ENCODE measurements at places on chromosomes 5 and 9. TPM values are rescaled to one million over a fixed set of nuclear protein-coding genes. Genes with fewer than 3 reads are reported as not detected.

GRCh38 chr5:174724484-174725260, at the start of gene MSX2:
MSX2 (plus strand) TSS chr5:174724582; CDS start chr5:174724660, 78 bp downstream.
- peak; percentile 38 for DNase-seq

- no peak for DNase-seq
These were observed 994 bp downstream of the POLE3 start for GRCh38 chr9:113409481-113409880.

The BHMT2 gene
- total RNA-seq = 63.4 TPM

- DNase-seq = no peak
These were observed 108.9 kb upstream of the CHD1 start for GRCh38 chr5:99037668-99038067.

The SGCD gene
- total RNA-seq = 17.8 TPM

- DNase-seq = no peak
These were observed 56.8 kb upstream of the KCNMB1 start for GRCh38 chr5:170445936-170446335.

The STKLD1 gene
- total RNA-seq = 1.0 TPM

DNA sequence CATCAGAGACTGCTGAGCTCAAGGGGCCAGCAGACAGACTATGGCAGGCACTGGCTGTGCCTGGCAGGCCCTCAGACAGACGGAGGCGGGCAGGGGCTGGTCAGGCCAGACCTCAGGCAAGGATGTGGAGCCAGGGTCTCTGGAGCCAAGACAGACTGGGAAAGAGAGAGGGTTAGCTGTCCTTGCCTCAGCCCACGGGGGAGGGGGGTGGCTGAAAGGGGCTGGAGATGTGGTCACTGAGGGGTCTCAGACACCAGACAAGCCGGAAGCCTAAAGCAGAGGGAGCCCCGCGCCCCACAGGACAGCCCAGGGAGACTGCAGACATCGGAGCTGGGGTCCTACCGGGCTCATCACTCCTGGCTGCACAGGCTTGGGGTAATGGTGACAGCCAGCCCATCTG, 141.2 kb upstream of the FOXD4L5 start:
- DNase-seq = no peak

DNA sequence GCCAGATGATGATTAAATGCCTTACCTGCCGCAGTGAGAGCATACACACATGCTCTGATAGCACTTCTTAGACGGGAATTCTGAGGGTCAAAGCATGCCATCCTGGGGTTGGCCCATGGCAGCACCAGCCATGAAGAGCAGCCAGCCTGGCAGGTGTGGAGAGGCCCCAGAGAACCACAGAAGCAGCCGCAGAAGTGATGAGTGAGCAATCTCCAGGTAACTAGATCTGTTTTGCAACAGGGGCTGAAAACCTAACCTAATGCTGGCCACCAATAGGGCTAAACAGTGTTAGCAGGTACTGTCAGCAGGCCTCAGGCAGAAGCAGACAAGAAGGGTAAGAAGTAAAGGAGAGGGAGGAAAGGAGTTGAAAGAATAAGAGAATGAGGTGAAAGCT, 33.5 kb upstream of the HOMER1 start:
- no peak for DNase-seq

GRCh38 chr5:164578911-164579310, 1073.5 kb downstream of the MAT2B start:
- DNase-seq = no peak

DNA sequence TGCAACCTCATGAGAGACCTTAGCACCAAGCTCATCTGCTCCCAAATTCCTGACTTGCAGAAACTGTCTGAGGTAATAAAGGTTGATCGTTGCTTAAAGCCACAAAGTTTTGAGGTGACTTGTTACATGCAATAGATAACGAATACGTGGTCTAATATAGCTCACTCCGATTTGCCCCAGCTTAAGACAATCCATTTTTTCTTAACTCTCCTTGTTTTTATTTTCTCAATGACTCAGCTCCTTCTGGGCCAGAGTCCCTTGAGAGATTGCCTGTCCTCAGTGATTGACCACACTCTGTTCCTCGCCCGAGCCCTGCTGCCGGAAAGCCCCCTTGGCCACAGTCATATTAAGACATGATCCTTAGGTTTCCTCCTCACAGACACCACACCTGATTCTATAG, 63.7 kb upstream of the FANCC start:
- no peak for DNase-seq

DNA sequence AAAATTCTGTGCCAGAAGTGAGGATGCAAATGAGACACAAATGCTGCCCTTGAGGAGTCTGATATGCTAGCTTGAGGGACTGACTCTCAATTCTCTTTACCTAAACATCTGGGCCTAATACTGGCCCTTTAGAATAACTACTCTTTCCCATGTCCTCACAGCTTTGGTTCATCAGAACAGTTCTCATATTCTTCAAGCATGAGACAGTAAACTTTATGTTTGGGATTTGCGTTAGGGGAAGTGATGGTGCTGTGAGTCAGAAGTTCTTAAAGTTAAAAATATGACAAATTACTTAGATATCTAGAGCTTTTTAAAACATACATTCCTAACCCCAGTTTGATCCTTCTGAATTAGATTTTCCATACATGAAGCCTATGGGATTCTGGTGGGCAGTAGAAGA, 665.0 kb upstream of the RGMB start:
- DNase-seq = no peak

The FYB1 gene
- 25.1 TPM for total RNA-seq

DNA sequence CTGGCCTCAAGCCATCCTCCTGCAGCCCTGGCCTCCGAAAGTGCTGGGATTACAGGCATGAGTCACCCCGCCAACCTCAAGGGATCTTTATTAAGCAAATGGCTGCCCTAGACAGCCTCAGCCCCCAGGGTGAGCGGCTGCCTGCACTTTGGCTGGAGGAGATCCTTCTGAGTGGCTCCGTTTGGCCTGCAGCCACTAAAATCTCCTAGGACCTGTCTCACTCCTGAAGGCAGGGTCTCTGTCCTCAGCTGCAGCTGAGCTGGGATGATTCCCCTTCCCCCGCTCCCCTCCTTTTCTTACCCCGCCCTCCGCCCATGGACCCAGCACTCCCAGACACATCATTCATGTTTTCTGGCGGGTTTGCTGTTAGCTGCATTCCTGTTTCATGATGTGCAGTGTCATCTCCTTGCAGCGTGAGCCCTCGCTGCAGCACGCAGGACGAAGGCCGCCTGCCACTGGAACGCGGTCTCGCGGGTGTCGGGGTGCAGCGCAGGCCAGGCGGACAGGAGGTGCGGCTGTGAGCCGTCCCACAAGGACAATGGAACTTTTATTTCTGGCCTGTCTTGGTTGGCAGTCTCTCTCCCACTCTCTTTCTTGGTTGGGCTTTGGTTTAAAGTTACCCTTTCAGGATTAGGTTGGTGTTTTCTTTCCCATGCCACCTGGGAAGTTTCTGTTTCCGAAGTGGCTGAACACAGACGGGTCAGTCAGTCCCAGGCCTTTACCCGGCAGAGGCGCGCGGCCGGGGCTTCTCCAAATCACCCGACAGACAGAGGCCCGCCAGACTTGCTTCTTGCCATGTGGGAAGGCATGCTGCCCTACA, 137.1 kb downstream of the FOXD1 start:
- DNase-seq = peak; percentile 49

DNA sequence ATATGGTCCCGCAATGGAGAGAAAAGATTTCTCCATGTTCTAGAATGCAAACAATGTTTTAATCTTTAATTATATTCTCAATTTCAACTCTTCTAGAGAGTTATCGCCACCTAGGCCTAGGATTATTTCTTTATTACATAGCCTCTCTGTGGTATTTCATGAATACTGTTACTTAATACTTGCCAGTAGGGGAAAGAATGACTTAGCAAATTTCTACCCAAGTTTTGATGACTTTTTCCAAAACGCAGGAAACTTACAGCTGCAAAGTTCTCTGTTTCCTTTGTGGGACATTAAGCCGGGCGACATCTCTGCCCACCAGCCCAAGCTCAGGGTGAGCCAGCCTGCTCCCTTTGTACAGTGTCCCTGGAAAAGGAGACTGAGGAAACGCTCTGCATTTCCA, 73.8 kb downstream of the MED27 start:
- no peak for DNase-seq

The CSF2 gene
- not detected for total RNA-seq

DNA sequence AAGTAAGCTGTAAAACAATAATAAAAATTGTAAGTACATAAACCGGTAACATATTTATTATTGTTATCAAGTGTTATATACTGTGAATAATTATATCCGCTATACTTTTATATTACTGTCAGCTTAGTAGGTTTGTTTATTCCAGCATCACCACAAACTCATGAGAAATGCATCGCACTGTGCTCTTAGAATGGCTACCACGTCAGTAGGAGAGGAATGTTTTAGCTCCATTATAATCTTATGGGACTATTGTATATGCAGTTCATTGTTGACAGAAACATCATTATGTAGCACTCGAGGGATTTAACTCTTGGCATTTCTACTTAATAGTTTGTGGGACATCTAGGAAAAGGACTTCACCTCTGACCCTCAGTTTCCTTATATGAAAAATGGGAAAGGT, 16.4 kb downstream of the SLC12A2 start:
- DNase-seq = no peak

- no peak for DNase-seq
These were observed 92.7 kb downstream of the LHFPL2 start for GRCh38 chr5:78555870-78556269.

GRCh38 chr5:139027150-139027549, 152.0 kb upstream of the LRRTM2 start:
- DNase-seq = no peak

DNA sequence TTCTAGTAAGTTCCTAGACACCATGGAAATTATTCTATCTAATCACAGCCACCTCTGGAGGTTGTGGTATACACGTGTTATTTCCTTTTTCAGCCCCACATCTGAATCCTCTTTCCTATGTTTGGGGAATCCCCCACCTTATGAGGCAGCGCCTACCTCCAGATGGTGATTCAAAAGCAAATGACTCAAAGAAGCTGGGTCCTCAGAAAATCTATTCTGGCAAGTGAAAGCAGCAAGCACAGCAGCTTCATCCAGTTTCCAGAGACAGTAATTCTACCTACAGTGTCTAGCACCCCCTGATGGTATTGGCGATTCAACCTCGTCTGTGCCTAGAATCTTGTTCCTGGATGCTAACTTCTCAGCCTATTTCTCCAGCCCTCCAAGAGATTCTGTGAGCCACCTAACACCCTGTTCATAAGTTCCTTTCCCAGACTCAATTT, 43.0 kb downstream of the STRBP start:
- DNase-seq = no peak

GRCh38 chr5:9202636-9203035, 343.2 kb downstream of the SEMA5A start:
- DNase-seq = no peak

The ENC1 gene
- total RNA-seq = 4.0 TPM

The GABBR2 gene
- 0.20 TPM for total RNA-seq

DNA sequence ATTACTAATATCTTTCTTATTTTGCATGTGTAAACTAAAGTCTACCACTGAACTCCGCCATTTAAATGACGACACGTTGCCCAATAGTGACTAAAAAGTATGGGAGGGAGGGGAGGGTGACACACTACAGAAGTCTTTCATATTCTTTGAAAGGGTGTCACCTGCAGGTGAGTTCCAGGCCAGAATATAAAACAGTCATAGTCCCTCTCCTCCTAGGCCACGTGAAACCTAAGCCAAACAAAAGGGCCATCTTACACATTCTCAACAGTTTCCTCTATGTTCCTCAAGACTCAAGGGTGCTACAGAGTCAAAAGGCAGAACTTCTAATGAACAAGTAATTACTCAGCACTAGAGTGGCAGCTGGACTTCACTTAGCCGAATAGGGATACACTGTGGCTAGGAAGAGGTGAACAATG, 6.4 kb downstream of the CEMIP2 start:
- DNase-seq = no peak

GRCh38 chr9:78821126-78821822, 524.3 kb downstream of the PSAT1 start:
- DNase-seq = no peak

The IL9 gene
- total RNA-seq = not detected

The SLC4A9 gene
- not detected for total RNA-seq

DNA sequence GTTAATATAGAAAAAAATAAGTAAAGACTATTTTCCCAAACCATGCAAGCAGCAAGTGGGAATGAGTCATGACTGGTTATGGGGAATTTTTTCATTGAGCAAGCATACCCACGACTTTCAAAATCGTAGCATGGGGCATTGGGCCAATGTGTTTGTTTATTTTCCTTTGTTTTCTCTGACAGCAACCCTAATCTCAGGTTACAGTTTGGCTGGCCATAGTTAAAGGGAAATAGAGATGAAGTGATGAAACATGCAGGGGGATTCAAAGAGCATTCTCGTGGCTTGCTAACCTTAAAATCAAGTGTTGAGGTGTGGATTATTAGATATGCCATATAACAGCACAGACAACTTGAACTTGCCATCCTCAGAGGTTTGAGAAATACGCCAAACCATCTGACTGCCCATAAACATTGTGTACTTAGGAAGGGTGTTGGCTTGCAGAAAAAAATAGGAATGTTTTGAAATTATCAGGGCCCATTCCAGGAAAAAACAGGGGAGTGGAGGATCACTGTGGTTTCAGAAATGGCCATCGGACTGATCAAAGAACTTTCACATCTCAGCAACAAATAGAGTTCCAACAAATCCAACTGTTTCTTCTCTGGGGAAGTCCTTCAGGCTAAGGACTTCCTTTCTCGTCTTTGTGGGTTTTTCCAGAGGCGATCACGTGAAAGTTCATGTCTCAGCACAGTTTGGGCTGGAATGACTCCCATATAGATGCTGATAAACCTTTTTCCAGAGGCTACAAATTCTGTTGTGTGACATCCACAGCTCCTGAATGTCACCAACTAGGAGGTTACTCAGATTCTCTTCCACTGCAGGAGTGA, 259.1 kb downstream of the SYK start:
- DNase-seq = peak; percentile 90

The PCDHB12 gene
- total RNA-seq = 5.7 TPM

GRCh38 chr9:111678293-111678692, 16.9 kb downstream of the GNG10 start:
- no peak for DNase-seq

DNA sequence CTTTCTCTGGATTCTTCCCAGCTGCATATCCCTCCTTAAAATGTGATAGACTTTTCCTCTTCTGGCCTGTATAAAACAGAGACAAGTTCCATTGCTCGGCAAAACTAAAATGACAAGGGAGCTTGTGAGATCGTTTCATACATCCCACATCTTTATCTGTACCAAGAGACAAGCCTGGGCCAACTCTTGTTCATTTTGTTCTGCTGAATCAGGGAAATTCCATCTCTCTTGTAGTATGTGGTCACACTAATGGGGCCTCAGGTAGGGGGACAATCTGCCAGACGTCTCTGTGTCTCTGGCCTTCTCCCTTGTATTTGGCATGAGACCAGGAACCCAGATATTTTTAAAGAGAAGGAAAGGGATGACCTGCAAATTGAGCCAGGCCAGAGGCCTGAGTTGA, 18.6 kb upstream of the PAPPA start:
- no peak for DNase-seq

GRCh38 chr5:78387468-78388153, 27.2 kb downstream of the SCAMP1 start:
- no peak for DNase-seq

DNA sequence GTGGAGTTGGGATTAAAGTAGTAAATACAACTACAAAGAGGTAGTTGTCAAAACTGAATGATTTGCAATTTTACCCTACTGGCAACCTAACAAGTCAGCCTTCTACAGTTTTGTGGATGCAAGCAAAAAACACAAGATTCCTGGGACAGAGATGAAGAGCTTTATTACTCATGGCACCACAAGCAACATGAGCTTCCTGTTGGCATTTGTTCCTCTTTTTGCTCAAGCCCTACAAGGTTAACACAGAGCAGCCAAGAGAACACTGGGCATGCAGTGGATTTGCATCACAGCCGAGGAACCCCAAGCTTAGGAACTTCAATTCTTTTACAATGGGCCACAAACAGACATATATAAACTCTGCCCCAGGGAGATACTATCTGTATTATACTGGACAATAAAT, 28.8 kb upstream of the DMAC1 start:
- DNase-seq = no peak
